Right lobe of liver (tissue), 6 donors: ENCODE measurements at places on chromosomes 1 and 21. TPM values are rescaled to one million over a fixed set of nuclear protein-coding genes. Genes with fewer than 3 reads are reported as not detected.

DNA sequence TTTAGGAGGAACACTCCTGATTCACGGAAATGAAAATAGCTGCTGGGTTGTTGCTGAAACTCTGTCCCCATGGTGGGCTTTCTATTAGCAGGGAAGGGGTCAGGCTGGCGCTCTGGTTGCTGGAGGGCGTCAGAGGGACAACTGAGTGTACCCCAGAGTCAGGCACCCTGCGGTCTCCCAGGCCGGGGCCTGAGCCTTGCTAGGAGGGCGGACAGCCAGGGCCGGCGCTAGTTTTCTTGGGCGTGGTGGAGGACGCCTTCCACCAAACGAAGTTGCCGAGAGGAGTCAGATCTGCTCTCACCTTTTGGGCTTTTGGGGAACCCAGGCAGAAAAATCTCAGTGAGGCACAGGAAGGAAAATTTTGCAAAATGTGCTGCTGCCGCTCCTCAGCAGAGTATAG, 54.8 kb downstream of the NGF start:
- H3K4me3 ChIP-seq: no peak overlapping the region
- no peak overlapping the region for H3K27ac ChIP-seq
- DNase-seq: no peak
- no peaks in the 10 kb centered on the region for H3K27me3 ChIP-seq

DNA sequence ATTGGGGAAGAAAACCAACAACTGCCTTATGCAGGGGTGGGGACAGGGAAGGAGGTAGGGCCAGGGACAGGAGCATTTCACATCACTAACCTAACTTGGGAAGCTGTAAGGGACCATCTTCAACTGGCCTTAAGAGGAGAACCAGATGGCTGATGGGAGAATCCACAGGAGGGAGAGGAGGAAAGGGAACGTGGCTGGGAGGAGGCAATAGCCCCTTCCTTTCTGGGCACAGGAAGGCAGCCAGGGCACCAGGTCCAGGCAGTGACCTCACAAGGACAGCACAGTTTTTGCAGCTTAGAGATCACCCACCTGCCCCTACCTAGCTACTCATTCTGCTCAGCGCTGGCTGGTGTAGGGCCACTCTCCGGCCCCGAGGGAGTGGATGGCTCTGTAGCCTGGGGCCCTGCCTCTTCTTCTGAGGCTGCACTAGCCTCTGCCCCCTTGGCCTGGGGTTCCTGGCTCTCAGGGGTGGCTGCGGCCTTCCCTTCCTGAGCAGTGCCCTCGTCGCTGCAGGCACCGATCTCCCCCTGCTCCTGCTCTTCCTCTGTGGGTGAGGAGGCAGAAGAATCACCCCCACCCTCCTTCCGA, 1.7 kb downstream of the MARCKSL1 start:
- no peak for DNase-seq
- no peak overlapping the region for H3K27ac ChIP-seq
- H3K36me3 ChIP-seq: peaks cover 8% of the 10 kb centered on the region

LYPD8 gene
- total RNA-seq: not detected

DNA sequence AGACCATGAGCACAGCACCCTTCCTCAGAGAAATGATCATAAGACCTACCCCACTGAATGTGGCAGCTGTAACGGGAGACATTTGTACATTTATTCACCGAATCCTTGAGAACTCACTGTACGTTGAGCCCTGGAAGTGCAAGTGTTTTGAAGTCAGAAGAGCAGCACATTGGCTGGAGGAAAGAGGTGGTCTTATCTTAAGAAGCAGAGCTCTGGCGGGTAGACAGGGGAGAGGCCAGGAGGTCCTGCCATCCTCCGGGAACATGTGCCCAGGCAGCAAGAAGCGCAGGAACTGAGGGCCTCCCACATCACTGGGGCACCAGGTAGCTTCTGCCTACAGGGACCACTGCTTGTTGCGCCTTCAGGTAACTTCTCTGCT, 169.2 kb upstream of the IRF2BP2 start:
- no peak for DNase-seq
- H3K4me1 ChIP-seq: no peaks in the 10 kb centered on the region
- no peak overlapping the region for H3K27ac ChIP-seq
- no peaks in the 10 kb centered on the region for H3K36me3 ChIP-seq

GRCh38 chr1:11526071-11526895, 47.3 kb downstream of the DISP3 start:
- no peak overlapping the region for H3K4me3 ChIP-seq
- no peak for DNase-seq
- no peaks in the 10 kb centered on the region for H3K27me3 ChIP-seq
- H3K4me1 ChIP-seq: no peaks in the 10 kb centered on the region

DNA sequence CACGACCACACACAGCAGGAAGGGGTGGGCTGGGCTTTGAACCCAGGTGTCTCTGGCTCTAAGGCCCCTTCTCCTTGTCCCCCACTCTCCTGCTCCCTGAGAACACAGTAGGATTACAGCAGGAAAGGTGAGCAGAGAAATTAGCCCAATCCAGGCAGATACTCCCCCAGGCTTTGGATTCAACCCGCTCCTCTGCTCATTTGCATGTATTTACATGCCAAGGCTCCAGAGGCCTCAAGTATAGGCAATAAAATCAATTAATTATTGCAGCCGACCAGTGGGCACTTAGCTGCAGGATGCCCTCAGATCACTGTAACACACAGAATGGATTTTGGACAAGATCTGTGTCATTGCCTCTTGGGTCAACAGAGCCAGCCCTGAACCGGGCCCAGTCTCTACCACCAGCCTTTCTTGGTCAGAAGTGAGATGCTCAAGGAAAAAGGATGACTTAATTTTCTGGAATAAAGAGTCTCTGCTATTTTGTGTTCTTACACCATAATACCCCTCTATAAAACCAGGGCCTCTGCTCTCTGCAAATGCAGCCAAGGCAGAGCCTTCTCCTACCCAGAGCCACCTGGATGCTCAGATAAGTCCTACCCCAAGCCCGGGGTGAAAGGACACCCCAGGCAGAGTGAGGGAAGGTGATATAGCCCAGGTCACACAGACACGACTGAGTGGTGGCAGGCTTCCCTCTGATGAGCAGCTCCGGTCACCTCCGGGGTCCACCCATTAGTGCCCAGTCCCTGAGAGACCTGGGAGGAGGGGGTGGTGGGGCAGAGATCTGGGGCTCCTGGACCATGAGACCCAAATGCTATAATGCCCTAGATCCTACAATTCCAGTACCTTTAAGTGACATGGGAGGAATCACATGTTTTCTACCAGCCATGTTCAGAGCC, 28.9 kb downstream of the MATN1 start:
- no peaks in the 10 kb centered on the region for H3K4me1 ChIP-seq
- H3K27ac ChIP-seq: no peak overlapping the region

HSF2BP gene
- 0.43 TPM for total RNA-seq

HCRTR1 gene
- not detected for total RNA-seq
